ENCODE measurements at places on chromosomes 4 and X.

- no peak for DNase-seq
These were observed 217.8 kb downstream of the NSUN7 start for GRCh38 chr4:40967550-40967949.

- DNase-seq, result no peak
These were observed 57.0 kb upstream of the GBA3 start for GRCh38 chr4:22635692-22636091.

DNA sequence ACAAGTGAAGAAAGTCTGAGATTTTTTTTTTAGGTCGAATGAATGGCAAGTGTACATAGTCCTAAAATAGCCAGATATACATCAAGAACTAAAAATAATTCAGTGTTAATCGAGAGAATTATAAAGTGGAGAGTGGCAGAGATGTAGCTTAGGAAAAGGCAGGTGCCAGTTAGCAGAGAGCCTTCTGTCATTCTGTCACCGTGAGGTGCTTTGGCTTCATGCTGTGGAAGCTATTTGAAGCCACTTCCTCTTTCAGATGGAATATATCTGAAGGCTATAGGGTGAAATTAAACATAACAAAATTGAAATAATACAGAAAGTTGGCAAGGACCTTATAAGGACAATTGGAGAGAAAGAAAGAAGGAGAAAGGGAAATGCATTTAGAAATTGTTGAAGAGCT lies 756.3 kb downstream of the CCSER1 start:
- DNase-seq, result no peak

DNA sequence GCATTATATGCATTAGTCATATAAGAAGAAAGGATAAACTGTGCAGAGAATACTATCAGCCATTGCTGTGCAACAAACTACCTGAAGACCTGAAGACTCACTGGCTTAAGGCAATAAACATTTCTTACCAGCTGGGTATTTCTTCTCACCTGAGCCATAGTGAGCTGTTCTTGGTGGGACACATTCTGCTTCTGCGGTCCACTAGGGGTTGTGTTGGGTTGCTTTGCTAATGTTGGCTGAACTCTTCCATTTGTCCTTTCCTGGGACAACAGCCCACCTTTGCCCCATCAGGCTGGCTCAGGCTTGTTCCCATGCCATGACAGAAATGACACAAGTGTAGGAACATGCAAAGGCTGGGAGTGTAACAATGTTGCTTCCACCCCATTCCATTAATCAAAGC lies 388.6 kb downstream of the PCDH7 start:
- no peak for DNase-seq

GRCh38 chr4:132662456-132662855 lies 486.6 kb upstream of the PCDH10 start:
- no peak for DNase-seq

- DNase-seq, result no peak
These were observed 15.8 kb upstream of the SPCS3 start for GRCh38 chr4:176303938-176304337.

DNA sequence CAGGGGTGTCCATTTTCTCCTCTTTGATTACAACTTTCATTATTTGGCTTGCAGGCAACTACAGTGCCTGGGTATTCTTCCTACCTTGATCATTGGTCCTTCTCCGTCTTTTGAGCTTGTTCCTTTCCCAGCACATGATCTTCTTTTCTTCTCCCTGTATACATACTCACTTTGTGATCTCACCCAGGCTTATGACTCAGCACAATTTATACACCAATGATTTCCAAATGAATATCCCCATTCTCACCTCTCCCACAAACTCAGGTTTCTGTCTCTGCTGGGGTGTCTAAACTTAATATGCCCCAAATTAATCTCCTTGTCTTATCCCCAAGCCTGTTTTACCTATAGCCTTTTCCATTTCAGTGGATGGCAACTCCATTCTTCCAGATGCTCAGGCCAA lies 19.5 kb upstream of the C4orf54 start:
- DNase-seq, result no peak

DNA sequence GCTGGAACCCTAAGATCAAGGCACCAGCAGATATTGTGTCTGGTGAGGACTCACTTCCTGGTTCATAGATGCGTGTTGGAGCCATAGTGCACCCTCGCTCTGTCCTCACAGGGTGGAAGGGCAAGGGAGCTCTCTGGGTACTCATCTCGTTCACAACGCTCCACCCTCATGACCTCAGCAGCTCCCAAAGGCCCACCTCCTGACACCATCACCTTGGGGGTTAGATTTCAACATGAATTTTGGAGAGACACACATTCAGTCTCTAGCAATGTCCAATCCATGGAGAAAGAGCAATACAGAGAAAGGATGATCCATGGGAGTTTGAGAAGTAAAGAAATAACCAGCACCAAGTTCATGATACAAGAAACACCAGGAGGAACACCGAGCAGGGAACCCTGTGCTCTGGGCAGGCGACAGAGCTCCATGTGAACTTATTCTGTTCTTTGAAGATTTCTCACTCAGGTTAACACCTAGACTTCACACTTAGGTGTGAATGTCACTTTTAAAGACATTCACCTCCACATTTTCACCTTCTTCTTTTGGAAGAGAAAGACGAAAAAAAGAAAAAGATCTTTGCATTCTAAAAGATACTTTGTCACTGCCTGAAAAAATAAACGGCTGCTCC lies 171.8 kb upstream of the FAM9B start:
- no peak for DNase-seq

- DNase-seq, result no peak
These were observed 40.7 kb downstream of the MTTP start for GRCh38 chr4:99615170-99615820.

GRCh38 chr4:177528620-177529019 lies 86.4 kb upstream of the AGA start:
- DNase-seq, result no peak

GRCh38 chrX:48696909-48697727 lies 584 bp downstream of the SUV39H1 start:
- DNase-seq, result peak; percentile 65

GRCh38 chr4:73944061-73944875 lies 37.6 kb downstream of the PF4 start:
- no peak for DNase-seq

GRCh38 chr4:24003926-24004325 lies 114.1 kb upstream of the PPARGC1A start:
- DNase-seq, result no peak

DNA sequence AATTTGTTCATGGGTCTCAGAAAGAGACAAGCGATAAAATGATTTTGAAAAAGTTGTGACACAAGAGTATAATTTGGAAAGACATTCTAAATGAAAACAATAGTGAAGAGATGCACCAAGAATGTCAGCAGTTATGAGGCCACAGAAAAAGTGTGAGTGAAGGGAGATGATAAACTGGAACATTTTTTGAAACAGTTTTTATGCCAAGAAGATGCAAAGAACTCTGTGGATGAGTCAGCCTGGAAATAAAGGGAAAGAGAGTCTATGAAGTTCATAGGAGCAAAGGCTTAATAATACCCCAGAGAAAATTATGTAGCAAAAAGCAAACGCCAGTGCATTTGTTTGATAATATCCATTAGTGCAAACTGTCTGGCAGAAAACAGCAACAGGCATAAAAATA lies 188.4 kb upstream of the TBC1D9 start:
- DNase-seq, result no peak

DNA sequence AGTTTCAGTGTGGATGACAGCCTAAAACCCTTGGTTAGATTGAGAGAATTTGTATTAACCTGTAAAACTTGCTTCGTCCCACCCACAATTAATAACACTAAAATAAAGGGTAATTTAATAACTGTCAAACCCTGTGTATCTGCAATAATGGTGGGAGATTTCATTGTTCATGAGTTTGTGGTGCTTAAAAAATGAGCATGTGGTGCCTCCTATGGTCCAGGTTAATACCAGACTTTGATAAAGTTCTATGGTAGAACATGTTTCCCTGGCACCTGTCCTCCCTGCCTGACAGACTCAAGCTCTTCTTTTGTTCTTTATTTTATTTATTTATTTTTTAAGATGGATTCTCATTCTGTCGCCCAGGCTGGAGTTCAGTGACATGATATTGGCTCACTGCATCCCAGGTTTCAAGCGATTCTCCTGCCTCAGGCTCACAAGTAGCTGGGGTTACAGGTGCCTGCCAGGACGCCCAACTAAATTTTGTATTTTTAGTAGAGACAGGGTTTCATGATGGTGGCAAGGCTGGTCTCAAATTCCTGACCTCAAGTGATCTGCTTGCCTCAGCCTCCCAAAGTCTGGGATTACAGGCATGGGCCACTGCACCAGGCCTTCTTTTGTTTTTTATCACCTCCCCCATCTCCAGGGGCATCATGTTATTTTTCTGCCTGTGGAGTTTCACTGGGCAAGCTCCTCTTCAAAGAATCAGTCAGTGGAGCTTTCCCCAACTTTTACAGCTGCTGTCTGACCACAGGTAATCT lies 289.2 kb downstream of the NR3C2 start:
- no peak for DNase-seq

DNA sequence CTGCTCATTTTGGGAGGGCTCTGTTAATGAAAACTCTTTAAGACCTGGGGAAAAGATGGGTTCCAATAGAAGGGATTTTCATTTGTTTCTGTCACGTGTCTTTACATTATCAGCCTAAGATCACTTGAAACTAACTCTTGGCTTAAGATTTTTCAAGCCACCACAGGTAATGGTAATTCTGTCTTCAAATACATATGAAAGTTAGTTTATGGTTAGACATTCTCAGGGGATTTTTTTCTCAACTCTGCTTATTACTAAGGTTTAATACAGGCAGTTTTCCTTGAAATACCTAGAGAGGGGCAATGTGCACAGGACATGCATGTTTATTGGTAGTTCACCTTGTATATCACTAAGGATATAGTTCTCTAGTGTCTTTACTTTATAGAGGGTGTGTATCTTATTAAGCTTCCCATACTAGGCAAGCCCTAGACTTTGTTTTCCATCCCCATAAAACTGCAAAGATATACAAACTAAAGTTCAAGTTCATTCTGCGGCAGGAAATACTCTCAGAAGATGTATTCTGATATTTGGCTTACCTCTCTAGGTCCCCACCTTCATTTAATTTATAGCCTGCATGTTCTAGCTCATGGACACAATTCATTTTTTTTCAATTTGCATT lies 38.2 kb upstream of the MYOZ2 start:
- no peak for DNase-seq

DNA sequence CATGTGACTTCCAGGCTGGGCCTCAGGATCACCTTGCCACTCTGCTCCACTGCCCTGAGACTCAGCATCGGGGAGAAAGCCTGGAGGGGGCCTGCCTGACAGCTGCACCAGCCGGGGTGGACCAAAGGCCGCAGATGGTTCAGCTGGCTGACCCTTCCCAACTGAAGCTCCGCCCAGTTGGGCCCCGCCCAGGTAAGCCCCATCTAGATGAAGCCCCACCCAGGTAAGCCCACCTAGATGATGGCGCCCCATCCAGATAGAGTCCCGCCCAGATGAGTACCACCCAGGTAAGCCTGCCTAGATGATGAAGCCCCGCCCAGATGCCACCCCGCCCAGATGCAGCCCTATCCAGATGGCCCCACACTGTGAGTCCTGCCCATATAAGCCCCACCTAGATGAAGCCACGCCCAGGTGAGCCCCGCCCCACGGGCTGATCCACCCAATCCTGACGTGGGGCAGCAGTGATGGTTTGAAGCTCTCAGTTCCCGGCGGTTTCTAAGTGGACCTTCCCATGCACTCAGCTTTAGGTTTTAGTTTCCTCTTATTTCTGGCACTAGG lies 10.0 kb downstream of the ZFYVE28 start:
- DNase-seq, result no peak

DNA sequence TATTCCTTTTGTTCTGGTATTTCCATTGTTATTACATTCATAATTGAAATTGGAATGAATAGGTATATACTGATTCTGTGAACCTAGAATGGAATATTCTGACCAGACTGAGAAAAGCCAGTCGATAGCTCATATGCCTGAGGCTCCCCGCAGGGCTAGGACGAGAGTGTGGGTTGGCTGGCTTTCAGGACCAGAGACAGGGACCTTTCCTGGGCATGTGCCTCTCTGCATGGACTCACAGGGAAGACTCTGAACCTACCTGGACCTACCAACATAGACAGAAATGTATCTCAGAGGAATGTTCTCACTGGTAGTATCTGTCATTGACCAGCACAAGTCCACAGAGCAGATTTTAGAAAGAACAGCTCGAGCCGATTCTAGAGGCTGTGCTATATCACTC lies 214.6 kb downstream of the FRMPD4 start:
- DNase-seq, result no peak

DNA sequence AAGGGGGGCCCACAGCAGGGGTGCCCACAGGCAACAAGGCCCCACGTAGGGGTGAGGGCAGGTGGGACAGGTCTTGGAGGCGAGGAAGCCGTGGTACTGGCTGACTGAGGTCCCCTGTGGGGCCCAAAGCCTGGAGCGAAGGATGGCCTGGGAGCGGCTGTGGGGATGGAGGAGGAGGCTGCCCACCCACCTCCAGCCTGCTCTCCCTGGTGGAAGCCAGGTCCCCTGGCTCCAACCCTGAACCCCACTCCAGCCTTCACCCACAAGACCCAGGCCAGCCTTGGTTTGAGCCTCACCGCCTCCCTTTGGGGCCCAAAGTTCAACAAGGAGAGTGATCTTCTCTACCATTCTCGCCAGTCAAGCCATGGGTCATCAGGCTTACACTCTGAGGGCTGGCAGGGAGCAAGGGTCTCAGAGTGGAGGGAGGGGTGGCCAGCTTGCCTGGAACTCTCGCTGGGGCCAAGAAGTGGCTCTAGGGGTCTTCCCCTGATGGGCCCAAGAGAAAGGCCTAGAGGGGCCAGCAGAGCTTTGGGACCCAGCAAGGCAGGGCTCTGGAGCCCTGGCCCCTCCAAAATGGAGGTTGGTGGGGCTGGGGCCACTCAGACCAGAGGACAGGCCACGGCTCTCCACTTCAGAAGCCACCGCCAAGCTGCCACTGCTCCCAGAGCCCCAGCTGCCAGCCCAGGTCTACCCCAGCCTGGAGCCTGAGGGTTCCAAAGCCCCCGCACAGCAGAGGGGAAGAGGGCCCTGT lies 5.0 kb downstream of the PNCK start:
- no peak for DNase-seq

DNA sequence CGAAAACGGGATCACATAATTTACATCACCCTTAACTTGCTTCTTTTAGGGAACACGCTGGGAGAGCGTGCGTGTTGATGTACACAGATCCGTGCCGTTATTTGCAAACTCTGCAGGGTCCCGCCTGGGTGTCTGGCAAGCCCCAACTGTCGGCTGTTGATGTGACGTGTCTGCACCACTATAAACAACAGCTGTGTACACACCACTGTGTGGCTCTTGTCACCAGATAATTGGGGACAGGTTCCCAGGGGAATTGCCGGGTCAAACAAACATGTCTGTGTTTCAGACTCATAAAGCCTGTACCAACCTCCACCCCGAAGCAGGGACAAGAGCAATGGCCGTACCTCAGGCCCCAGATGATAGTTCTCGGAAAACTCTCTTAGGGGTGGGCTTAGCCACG lies 105.0 kb upstream of the AFAP1 start:
- DNase-seq, result no peak

DNA sequence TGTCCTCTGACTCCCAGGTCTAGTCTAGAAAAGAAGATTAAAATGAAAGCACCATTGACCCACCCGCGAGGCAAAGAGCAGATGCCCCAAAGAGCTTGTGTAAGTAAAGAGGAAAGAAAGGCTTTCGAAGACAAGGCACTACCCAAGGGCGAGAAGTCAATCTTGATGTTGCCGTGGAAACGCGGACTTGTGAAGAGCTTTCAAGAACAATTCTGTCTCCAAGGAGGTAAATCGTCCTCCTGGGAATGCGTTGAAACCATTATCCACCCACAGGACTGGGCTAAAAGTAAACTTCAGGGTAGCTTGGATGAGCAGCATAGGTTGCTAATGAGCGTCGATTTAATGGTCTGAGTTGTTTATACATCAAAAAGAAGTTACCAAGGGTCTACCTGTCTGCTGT lies 189.3 kb downstream of the DHRSX start:
- DNase-seq, result no peak
